ENCODE measurements at places on chromosomes 11 and 22.
A peak's percentile ranks its signal among the peaks of the same experiment; 100 is the strongest.

DNA sequence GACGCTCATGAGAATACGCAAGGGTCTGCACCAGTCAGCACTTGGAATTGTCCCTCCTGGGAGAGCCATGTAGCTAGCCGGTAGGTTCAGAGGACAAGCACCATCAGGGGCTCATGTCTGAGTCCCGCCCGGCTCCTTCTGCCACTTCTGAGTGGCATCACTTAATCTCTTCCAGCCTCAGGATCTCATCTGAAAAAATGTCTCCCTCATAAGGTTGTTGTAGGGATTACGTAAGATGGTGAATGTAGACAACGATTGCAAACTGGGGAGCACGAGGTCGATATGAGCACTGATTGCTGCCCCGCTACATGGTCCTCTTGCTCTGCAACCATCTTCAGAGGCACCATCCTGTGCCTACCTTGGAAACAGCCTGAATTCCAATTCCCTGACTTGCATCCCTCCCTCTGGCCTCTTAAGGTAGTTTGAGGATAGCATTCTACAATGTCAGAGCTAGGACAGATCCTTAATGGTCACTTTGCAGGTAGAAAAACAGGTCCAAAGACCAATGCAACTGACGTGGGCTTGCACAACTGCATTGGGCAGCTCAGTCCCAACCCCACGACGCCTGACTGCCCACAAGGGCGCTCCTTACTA is 115.8 kb upstream of the TMEM45B start:
- H3K4me3 ChIP-seq = no peak overlapping the region
- no peaks in the 10 kb centered on the region for H3K27me3 ChIP-seq
- no peak for DNase-seq

- DNase-seq = no peak
- H3K4me3 ChIP-seq = no peak overlapping the region
- no peaks in the 10 kb centered on the region for H3K27me3 ChIP-seq
- H3K4me1 ChIP-seq = peaks cover 27% of the 10 kb centered on the region
- H3K36me3 ChIP-seq = no peaks in the 10 kb centered on the region
These were observed 94.7 kb downstream of the SERGEF start for GRCh38 chr11:17918049-17918605.

DNA sequence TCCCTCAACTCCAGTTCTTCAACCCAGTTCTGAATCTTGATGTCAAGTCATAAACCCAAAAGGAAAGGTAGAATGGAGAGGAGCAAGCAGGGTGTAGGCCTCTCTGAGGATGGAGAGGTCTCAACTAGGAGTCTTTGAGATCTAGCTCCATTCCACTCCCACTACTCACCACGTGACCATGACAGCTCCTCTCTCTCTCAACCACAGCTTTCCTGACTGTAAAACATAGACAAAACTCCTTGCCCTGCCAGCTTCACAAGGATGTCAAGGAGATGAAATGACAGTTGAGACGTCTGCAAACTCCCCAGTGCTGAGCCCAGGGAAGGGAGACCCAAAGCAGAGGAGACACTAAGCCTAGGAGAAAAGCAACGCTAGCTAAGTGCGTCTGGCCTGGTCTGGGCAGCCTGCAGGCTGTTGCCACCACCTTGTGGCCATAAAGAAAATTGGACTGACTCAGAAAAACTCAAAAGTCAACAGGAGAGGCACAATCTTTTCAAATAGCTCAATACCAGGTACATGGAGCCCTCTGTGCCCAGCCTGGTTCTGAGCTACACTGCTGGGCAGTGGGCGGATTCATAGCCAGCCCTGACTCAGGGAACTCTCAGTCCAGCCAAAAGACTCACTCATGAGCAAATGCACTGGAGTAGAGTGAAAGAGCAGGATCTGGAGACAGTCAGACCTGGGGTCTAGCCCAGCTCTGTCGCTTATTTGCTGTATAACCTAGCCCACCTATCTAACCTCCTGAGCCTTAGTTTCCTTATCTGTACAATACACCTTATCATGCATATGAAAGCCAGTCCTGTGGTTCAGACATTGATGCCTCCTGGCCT is 3.4 kb downstream of the CLPB start:
- peak; percentile 53 for DNase-seq
- H3K36me3 ChIP-seq = no peaks in the 10 kb centered on the region
- peaks cover 5% of the 10 kb centered on the region for H3K4me1 ChIP-seq
- H3K27ac ChIP-seq = no peak overlapping the region
- no peaks in the 10 kb centered on the region for H3K27me3 ChIP-seq

DNA sequence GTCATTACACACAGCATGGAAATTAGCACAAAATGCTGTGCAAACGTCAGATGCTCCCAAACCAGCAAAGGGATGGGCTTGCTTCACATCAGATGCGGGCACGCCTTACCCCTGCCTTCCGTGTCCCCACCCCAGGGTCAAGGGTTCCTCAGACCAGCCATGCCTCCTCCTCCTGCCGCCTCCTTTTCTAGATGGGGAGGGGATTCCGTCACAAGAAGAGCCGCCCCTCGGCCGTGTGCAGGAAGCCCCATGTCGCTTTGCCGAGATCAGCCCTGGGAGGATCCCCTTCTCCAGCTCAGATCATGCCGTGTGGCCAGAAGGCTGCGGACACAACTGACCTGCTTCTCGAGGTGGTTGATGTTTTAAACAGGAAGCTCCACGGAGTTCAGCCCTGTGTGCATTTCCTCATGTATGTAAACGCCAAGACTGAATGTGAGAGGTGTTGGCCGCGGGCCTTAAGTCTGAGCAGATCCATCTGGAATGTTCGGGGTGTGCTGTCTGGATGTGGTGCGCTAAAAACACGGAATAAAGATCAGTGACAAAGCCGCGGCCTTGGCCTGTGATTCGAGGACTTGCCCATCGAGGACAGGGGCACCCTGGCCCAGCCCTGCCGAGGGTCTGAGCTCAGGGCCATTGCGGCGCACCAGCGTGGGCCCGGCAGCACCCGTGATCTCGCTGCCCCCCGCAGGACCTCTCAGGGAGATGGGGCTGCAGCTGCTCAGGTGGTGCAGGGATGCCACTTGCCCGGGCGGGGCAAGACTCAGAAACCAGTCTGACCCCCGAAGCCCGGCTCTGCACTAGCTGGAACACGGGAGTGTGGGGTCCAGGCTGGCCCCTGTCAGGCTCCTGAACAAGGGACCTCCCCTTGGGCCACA is 412.9 kb downstream of the TBC1D22A start:
- H3K27me3 ChIP-seq = no peaks in the 10 kb centered on the region
- H3K4me1 ChIP-seq = no peaks in the 10 kb centered on the region
- H3K27ac ChIP-seq = no peak overlapping the region
- no peak overlapping the region for H3K4me3 ChIP-seq
- no peaks in the 10 kb centered on the region for H3K36me3 ChIP-seq

GRCh38 chr11:59708537-59708936 is 5.1 kb downstream of the OR10V1 start:
- no peaks in the 10 kb centered on the region for H3K4me1 ChIP-seq
- no peaks in the 10 kb centered on the region for H3K36me3 ChIP-seq
- no peak for DNase-seq
- no peak overlapping the region for H3K27ac ChIP-seq
- H3K4me3 ChIP-seq = no peak overlapping the region

DNA sequence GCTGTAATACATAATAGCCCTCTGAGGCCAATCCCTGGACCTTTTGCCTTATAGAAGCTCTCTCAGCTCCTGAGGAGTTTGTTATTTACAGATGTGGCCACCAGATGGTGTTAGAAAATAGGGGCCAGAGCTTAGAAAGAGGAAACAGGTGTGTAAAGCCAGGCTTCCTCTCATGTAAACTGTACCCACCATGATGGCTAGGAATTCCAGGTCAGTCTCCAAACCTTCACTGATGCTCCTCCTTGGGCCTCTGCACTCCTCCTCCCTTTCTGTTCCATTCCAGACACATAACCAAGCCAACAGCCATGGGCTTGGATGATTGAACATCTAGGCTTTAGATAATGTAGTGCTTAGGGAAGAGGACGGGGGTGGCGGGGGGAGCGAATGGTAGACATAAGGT is 39.7 kb downstream of the USP35 start:
- H3K27me3 ChIP-seq = no peaks in the 10 kb centered on the region
- no peak overlapping the region for H3K27ac ChIP-seq
- H3K36me3 ChIP-seq = no peaks in the 10 kb centered on the region
- DNase-seq = no peak
- peaks cover 13% of the 10 kb centered on the region for H3K4me1 ChIP-seq
